ENCODE measurements at places on chromosomes 2 and 18. TPM values are rescaled to one million over a fixed set of nuclear protein-coding genes. Genes with fewer than 3 reads are reported as not detected.

The C1D gene
- total RNA-seq: 20.9 TPM

The MROH2A gene
- not detected for total RNA-seq

The SLC9A2 gene
- total RNA-seq: not detected

The CNTNAP5 gene
- 0.12 TPM for total RNA-seq

The WDSUB1 gene
- total RNA-seq: 9.4 TPM

The HNMT gene
- total RNA-seq: 31.0 TPM

The SRD5A2 gene
- 11.4 TPM for total RNA-seq

The ANKRD44 gene
- total RNA-seq: 30.5 TPM

The ASB1 gene
- total RNA-seq: 20.3 TPM

Measured in hair follicle dermal papilla cell (primary cell).